ENCODE measurements at places on chromosomes 4 and X. TPM values are rescaled to one million over a fixed set of nuclear protein-coding genes. Genes with fewer than 3 reads are reported as not detected.
A peak's percentile ranks its signal among the peaks of the same experiment; 100 is the strongest.

The ARHGEF6 gene
- total RNA-seq = 18.6 TPM

The PWWP3B gene
- total RNA-seq = 5.7 TPM

The LUZP4 gene
- total RNA-seq = not detected

The NEXMIF gene
- total RNA-seq = 1.7 TPM

The SUPT20HL1 gene
- total RNA-seq = not detected

The TRAM1L1 gene
- 3.2 TPM for total RNA-seq

The TASL gene
- total RNA-seq = 1.9 TPM

The EFHC2 gene
- total RNA-seq = 1.6 TPM

The MXRA5 gene
- total RNA-seq = 30.7 TPM

DNA sequence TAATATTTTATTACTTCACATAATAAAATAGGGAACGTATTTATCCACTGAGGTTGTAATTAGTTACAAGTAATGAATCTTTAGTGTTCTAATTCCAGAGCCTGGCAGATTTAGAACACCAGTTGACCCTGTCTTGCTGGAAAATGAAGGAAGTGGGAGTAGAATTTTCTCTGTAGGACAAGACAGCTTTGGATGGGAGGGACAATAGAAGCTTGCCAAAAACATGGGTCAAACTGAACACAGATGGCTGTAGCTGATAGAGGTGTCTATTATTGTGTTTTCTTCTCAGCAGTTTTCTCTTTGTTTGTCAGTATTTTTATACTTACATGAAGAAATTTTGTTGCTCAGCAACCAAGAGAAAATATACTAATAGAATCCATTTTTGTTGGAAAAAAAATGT is 20.2 kb downstream of the FAT4 start:
- no peak for DNase-seq

DNA sequence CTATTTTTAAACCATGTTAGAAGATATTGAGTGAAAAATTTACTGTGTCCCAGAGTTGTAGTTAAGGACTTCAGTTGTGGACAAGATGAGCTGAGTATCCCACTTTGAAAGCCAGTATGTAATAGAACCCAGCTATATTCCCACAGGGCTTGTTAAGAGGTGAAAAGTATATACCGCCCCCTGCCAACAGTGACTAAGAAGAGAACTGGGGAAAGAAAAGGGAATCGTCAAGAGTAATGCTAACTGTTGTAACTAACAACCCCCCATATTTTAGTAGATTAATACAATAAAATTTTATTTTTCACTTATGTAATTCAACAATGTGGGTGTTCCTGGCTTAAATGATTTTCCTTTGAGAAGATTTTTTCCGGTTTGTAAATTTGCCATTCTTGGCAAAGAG is 250.4 kb upstream of the GIMD1 start:
- no peak for DNase-seq

DNA sequence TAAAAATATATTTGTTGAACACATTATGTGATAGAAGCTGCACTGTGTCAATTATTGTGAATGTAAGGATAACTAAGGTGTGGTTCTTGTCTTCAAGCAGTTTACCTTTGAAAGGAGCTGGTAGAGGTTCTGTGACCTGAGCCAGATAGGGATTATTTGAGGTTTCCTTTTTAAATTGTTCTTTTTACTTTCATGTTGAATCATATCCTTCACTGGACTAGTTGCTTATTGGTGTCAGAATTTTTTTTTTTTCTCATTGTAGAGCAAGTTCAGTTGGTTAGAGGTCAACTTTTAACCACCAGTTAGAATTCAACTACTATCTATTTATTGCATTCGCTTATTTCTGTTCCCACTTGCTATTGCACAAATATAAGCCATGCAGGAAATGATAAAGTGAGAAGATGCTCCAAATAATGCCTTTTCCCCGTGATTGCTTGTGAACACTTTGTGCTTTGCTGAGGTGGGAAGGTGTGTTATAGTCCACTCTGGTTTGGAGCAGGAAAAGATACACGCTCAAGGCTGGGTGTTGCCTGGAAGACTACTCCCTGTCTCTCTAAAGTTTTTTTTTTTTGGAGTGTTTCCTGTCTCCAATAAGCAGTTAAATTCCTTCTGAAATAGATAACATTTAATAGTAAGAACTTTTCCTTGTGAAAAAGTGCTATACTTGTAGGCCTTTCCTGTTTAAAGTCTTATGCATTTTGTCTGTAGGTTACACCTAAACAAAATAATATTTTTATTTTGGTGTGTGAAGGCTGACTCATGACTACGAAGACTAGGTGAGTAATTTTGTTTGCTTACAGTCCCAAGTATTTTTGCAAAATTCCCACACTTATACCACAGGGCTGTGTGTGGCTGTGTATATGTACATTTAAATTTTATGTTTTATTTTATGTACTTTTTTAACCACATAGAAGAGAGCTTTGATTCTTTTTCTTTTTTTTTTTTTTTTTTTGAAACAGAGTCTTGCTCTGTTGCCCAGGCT is 83.8 kb upstream of the LCORL start:
- DNase-seq = no peak

DNA sequence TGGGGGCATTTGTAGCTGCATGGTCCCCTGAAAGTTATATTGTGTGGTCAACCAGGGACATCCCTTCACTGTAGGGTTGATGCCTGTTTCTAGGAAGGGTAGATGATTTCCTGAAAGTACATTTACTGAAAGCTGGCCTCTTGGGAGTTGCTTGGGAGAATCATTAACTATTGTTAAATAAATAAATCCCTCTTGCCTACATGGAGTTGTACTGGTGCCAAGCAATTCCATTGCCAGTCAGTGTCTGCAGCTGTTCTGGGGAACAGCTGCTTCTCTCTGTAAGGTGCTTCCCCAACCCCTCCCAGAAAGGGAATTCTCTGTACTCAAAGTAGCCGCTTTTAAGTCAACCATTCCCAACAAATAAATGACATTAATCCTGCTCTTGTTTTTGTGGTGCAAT is 51.1 kb downstream of the C4orf51 start:
- peak; percentile 48 for DNase-seq

GRCh38 chr4:184896868-184897715 is 71.3 kb upstream of the ACSL1 start:
- no peak for DNase-seq

- DNase-seq = no peak
These were observed 295.3 kb downstream of the MID1IP1 start for GRCh38 chrX:39096599-39096998.

- DNase-seq = no peak
These were observed 31.2 kb downstream of the USP46 start for GRCh38 chr4:52627876-52628275.

DNA sequence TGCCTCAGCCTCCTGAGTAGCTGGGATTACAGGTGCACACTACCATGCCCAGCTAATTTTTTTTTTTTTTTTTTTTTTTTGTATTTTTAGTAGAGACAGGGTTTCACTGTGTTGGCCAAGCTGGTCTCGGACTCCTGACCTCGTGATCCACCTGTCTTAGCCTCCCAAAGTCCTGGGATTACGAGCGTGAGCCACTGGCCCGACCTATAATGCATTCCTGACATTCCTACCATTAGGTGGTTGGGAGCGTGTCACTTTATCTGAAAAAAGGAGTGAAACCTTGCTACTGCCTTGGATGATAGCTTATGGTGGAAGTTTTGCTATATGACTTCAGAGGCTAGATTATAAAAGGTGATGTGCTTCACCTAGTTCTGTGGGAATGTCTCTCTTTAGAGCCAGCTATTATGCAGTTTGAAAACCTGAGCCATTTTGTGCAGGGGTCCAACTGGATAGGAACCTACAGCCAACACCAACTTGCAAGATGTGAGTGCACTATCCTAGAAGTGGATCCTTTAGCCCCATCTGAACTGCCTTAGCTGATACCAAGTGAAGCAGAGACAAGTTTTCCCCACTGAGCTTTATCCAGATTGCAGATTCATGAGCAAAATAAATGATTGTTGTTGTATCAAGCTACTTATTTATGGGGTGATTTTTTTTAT is 29.8 kb upstream of the EMCN start:
- DNase-seq = no peak

DNA sequence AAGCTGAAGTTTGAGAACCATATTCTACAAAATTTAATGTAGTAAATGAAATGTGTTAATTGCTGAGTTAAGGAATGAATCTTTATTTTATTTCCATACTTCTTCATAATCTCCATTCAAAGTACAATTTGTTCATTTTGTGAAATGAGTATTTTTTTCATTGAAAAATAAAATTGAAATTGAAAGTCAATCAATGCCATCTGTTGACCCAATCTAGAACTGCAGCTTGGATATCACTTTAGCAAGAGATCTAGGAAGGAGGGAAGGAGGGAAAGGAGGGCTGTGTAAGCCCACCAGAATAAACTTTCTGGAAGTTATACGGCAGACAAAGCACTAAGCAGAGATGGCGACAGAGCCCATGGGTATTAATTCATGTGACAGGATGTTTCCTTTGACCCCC is 128.4 kb downstream of the ZMAT1 start:
- DNase-seq = no peak

- peak; percentile 3 for DNase-seq
These were observed 73.1 kb downstream of the PACRGL start for GRCh38 chr4:20773144-20773997.

DNA sequence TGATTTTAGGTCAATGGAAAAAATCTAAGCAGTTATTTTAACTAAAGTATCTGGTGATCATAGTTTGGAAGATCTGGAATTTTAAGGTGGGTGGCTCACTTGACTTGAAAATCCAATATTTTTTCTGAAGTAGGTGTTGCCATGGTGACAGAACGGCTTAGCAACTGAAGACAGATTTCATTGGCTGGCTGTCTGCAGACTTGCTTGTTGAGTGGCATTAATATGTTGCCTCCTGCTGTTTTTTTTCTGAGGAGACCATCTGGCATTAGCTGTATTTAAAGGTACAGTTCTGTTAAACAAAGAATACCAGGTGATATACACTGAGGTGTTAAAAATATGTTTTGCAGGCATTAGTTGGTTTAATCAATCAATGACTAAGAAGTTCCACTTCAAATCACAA is 19.8 kb downstream of the CPE start:
- DNase-seq = no peak

DNA sequence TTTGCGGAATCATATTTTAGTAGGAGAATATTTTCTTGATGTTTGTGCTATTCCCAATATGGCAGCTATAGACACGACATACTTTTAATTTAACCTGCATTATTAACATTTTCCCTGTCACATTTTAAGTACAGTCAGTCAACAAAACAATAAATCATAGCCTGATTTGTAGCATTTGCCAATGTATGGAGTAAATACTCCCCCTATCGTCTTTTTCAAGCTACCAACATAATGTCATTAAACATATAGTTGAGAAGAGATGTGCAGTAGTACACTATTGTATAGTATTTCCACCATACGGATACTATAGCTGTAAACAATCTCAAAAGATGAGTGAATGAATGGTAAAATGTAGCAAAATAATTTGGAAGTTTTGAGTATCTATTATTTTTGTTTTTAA is 303.7 kb upstream of the MAGEB2 start:
- no peak for DNase-seq

DNA sequence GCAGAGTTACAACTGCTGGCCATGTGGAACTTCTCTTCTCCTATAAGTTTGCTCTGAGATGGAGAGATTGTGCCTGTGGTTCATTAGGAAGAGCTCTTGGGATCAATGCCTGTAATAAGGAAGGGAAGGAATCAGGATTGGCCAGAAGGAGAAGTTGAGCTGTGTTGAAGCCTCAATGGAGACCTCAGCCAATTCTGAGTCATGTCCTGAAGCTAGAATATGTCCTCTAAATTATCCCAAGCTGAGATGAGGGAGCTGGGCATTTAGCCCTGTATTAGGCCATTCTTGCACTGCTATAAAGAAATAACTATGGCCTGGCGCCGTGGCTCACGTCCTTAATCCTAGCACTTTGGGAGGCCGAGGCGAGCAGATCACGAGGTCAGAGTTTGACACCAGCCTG is 85.4 kb upstream of the DHX15 start:
- peak; percentile 66 for DNase-seq

DNA sequence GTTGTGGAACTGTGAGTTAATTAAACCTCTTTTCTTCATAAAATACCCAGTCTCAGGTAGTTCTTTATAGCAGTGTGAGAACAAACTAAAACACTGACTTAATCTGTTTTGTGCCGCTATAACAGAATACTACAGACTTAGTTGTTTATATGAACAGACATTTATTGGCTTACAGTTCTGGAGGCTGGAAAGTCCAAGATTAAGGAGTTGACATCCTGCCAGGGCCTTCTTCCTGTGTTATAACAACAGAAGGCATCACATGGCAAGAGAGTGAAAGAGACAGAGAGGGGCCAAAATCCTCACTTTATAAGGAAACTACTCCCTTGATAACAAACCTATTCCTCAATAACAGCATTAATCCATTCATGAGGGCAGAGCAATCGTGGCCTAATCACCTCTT is 42.5 kb upstream of the KCNIP4 start:
- no peak for DNase-seq

DNA sequence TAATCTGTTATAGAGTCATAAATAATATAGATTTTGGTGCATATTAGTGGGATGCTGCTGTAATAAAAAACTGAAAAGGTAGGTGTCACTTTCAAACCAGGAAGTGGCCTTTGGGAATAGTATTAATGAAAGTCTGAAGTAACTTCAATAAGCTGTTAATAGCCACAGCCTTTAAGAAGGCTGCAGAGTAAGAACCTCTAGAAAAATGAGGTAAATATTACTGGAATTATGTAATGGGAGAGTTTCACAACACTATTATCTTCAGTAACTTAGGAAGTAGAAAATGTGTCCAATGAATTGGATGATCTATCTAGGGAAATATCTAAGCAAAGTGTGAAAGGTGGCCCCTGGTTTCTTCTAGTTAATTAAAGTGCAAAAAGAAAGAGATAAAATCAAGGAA is 104.7 kb downstream of the NCAPG start:
- DNase-seq = no peak

DNA sequence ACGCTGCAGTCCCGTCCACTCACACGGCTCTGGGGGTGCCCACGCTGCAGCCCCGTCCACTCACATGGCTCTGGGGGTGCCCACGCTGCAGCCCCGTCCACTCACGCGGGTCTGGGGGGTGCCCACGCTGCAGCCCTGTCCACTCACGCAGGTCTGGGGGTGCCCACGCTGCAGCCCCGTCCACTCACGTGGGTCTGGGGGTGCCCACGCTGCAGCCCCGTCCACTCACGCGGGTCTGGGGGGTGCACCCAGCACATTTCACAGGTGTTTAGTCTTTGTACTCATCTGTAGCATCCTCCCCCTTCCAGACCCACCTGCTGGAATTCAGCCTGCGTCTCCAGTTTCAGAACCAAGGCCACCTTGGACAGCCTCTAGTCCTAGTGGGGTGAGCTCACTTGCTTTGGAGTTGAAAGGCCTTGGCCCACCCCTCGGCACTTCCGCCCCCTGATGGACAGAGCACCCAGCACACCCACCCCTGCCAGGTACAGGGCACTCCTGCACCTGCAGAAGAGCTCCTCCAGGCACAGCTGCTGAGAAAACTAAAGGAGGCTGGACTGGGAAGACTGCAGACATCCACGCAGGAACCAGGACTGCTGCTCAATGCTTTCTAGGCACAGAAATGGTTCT is 73.0 kb downstream of the ABLIM2 start:
- DNase-seq = no peak

- DNase-seq = no peak
These were observed 12.3 kb downstream of the PYURF start for GRCh38 chr4:88511236-88511635.

DNA sequence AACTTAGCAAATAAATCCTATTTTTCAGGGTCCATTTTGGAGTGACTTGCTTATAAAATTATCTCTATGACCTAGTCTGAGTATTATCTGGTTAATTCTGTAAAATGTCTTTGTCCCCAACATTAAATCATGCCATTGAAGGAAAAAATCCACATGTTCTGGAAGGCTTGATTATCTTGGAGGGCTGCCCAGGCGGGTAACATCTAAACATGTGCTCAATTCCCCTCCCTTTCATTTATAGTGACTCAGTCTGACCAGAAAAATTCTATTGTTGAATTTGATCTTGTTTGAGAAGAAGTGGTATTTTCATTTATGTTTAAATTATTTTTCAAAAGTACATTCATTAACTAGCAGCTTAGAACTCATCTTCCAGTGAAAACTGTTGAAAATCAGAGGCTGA is 55.4 kb upstream of the SLC10A7 start:
- no peak for DNase-seq
